ENCODE measurements at places on chromosomes 11 and 22.

DNA sequence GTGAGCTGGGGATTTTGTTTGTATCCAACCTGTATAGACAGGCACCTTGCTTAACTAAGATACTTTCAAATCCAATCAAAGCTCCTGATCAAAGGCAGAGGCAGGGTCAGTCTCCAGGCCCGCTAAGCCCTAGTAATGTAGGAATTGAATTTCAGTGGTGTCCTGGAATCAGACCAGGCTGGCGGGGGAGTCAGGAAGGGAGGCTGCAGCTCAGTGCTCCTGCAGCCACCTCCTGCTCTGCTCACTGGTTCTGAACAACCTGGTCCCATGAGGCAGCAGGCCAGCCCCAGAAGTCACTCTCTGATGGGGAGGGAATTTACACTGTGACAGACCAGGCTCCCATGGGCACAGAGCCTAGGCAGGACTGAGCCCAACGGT lies 38.5 kb upstream of the GALNT18 start:
- DNase-seq, result no peak

- DNase-seq, result no peak
Measured at GRCh38 chr22:29992341-29993275, 87.7 kb upstream of the HORMAD2 start.

GRCh38 chr11:6570691-6571427 lies 32.6 kb downstream of the RRP8 start:
- DNase-seq, result no peak

GRCh38 chr11:106585061-106585460 lies 433.2 kb downstream of the GUCY1A2 start:
- no peak for DNase-seq

- no peak for DNase-seq
Measured at GRCh38 chr11:109329716-109330115, 92.3 kb upstream of the C11orf87 start.

- DNase-seq, result no peak
Measured at GRCh38 chr11:68315171-68315920, 3.0 kb downstream of the LRP5 start.

DNA sequence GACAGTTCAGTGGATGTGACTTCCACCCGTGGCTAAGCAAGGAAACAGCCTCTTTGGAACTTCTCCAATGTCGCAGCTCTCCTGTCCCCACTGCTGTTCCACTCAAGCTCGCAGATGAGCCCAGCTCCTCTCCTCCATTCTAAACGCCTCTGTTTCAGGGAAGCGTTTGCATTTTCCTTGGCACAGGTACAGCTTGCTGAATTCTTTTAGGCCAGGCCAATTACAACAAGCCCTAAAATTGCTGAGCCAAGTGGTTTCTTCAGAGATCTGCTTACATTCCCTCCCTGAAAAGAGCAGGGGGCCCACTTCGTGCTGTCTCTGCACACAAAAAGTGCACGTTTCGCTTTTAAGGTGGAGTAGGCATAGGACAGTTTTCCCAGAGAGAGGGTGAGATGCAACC lies 91.5 kb upstream of the BLID start:
- DNase-seq, result no peak
